DMS 273 treated with DMSO at 0.1 percent for 48 hours (cell line): ENCODE measurements at places on chromosomes 4 and X.
A peak's percentile ranks its signal among the peaks of the same experiment; 100 is the strongest.

GRCh38 chrX:48165241-48165640, 31.4 kb downstream of the SSX5 start:
- no peak for DNase-seq

DNA sequence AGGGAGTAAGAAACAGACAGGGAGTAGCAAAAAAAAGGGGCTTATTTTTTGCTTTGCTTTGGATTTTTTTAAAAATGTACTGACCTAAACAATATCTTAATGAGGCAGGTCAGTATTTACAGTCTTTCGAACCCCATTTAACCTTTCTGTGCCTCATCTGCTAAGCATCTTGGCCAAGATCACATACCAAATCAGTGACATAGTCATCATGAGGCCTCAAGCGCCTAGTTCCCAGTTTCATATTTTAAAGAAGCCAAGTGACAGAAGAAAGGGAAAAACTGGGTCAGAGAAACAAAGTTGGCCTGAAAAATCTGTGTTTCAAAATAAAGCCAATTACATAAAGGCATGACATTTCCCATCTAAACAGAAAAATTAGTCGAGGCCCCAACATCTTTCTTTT, 94.6 kb upstream of the WDR44 start:
- no peak for DNase-seq

DNA sequence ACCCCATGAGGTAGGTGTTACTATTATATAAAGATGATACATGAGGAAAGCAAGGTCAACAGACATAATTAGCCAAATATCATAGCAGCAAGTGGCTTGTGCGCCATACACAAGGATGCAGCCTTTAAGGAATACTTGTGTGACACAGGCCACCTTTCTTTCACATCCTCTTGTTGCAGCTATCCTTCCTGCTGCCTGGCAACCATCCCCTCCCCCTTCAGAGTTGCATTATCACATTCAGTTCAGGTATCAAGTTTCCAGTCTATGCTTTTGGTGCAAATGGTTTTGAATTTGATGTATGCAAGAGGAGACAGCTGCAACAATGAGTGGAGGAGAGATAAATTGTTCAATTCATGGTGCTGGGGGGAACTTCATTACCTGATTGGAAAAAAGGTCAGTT, 6.4 kb downstream of the ZCCHC18 start:
- DNase-seq = no peak

DNA sequence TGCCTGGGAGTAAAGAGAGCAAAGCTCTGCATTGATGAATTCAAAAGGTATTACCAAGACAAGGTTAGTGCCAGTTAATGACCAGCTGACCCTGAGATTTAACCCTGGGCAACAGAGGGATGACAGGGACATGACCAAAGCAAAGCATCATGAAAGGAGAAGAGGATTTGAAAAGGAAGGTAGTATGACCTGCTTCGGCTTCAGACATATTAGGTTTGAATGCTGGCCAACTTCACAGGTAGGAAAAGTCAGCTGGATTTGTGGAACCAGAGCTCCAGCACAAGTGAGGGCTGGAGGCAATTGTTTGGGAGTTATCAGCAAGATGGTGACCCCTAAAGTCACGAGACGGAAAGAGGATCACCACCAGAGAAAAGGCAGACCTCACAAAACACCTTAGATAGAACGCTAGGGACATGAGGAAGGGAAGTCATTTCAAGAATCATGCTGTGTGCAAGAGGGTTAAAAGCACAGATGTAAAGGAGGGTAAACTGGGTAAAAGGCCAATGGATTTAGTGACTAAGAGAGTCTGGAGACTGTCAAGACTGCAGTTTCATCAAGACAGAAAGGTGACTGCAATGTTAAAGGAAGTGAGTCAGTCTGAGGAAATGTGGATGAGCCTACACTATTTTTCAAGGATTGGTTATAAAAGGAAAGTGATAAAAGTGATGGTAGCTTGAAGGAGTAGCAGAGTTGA, 45.6 kb downstream of the SH3RF1 start:
- no peak for DNase-seq

DNA sequence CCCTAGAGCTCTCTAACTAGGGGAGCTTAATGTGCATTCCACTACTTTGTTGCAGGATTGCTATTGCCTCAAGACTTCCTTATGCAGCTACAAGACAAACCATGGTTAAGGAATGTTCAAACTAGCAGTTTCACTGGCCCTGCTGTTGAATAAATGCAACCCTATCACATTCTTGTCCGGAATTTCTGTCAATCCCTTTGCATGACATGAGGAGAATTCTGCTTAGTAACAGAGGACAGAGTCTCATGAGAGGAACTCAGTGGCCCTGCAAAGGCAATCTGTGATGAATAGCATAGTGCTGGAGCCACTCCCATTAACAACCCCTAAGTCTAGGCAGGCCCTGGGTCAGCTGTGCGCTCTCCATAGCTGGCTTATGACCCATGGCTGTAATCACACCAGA, 30.7 kb upstream of the SGMS2 start:
- no peak for DNase-seq

DNA sequence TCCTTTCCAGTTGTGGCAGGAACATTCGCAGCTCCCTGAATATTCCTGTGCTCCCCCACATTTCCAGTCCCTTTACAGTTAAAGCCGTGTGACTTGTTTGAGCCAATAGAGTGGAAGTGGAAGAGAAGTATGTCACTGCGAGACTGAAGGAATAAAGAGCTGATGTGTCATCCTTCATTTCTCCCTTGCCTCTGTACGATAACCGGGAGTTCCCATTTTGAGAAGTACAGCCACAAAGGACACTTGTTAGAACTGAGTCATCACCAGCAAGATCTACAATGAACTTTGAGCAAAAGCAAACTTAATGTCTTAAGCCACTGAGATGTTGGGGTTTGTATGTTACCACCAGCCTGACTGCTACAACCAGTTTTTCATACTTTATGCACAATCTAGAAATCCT, 92.3 kb downstream of the SPRY1 start:
- DNase-seq = no peak

- DNase-seq = no peak
Observed at GRCh38 chr4:158209825-158210807, at the start of gene TMEM144. TSS of gene TMEM144 (plus strand) at chr4:158210486. CDS start at chr4:158212668, 2,182 bp downstream.

DNA sequence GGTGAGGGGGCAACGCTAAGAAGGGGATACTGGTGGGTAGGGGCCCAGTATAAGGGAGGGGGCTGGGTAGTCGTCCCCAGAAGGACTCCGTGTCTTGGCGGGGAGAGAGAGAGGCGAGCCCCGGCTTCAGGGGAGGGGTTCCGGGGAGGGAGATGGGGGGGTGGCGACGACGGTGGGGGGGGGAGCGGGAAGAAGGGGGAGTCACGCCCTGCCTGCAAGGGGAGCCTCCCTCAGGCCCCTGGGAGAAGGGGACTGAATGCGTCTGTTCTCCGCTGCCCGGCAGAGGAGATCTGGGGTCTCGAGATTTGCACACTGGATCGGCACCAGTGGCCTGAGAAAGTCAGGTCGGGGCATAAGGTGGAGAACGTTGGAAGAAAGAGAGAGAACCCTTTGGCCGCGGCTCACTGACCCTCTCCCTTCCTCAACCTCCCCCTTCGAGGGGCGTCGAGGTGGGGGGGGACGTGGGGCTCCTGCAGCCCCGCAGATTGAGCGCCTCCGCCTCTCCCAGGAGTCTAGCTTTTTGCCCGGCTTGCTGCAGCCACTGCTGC, 609 bp upstream of the BCORL1 start:
- no peak for DNase-seq

DNA sequence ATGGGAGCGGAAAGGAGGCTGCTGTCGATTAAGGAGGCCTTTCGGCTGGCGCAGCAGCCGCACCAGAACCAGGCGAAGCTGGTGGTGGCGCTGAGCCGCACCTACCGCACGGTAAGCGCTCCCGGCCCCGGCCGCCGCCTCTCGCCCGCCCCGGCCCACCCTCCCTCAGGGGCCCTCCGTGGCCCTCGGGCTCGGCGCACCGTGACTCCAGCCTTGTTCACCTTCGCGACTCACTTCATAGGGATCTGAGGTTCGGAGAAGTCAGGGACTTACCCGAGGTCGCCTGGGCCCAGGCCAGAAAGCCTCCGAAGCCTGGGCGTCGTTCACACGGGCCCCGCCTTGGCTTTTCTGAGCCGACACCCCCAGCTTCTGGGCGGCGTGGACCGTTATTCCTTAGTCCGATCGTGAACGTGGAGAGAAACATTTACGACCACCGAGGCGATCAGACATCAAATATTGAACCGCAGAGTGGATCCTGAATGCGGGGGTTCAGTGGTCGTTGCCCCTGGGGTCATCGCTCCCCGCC, 362 bp downstream of the NCAPG start:
- no peak for DNase-seq

- DNase-seq = no peak
Observed at GRCh38 chrX:154374313-154375155, at the start of gene FLNA. TSS of gene FLNA (minus strand) at chrX:154374634. CDS start at chrX:154371245, 3,389 bp downstream.

DNA sequence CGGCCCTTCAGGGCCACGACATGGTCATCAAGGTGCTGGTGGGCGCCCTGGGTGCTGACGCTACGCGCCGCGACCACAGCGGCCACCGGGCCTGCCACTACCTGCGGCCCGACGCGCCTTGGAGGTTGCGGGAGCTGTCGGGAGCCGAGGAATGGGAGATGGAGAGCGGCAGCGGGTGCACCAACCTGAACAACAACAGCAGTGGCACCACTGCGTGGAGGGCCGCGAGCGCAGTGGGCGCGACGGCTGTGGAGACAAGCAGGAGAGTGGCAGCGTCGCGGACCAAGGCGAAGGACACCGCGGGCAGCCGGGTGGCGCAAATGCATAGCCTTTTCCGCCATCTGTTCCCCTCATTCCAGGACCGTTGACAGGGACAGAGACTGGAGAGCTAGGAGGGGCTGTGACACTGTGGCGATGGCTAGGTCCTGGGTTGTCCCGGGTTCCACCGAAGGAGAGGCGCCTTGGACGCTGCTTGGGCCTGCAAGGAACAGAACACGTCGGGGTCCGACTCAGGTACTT, 919 bp downstream of the SOWAHD start:
- no peak for DNase-seq

DNA sequence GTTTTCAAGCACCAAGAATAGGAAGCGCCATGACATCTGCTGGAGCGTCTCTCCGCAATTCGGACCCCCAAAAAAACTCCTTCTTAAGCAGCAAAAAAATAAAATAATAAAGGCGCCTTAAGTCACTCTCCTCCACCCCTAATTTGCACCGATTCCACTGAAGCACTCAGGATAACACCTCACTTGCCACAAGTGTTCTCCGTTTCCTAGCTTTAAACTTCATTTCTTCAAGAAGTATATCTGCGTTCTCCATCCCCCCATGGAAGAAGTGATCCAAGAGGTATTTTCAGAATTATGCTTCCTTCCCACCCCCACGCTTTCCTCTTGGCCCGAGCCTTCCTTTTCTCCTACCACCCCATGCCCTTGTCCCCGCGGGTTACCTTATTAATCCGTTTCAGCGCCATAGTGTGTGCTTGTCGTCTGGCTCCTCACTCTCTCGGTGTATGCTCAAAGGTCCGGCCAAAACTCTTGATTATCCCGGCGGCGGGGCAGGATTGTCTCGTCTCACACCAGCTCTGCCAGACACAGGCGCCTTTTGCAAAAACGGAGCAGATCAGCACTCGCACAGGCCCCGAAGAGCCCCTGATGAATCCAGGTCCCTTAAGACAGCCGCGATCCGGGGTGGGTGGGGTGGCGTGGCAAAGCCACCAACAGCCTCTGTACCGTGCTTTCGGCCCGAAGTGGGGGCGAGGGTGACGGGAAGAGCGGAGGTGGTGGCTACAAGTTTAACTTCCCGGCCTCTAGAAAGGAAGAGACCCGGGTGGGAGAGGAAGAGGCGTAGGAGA, 1.1 kb downstream of the UBE2D3 start:
- no peak for DNase-seq

DNA sequence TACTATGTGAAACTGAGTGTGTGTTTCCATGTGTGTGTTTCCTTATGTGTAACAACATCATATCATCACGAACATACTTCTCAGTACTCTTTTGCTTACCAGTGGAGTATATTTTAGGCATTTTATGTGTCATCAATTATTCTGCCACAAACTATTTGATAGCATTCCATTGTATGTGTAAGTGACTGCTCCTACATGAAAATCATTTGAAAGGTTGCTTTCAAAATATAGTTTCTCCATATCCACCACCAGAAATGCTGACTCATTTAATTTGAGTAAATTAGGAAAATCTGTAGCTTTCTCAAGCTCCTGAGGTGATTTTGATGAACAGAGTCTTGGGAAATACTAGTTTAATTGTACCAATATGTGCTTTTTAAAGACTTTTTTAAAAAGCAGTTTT, 376.2 kb downstream of the PCDH18 start:
- DNase-seq = no peak

DNA sequence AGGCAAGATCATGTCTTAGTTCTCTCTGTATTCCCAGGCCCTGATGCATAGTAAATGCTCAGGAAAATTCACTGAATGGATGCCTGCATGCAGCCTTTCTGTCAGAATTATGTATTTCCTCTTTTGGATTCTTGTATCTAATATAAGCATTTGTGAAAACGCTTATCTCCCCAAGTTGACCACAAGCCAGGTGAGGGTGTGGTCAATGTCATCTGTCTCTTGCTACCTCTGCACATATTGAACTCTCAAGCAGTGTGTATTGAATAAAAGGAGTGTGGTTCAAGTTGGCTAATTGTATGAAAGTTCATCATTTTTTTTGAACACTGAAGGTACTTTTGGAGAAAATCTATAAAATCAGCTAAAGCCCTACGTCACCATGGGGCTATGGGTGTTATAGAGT, 84.3 kb downstream of the CNGA2 start:
- no peak for DNase-seq

- no peak for DNase-seq
Observed at GRCh38 chrX:121260596-121261240, 213.3 kb downstream of the GLUD2 start.

GRCh38 chrX:93422693-93423092, 250.7 kb downstream of the NAP1L3 start:
- peak; percentile 3 for DNase-seq

GRCh38 chr4:67581208-67581857, 22.8 kb downstream of the STAP1 start:
- DNase-seq = no peak

GRCh38 chr4:122906859-122907305, 15.5 kb downstream of the NUDT6 start:
- DNase-seq = no peak

- no peak for DNase-seq
Observed at GRCh38 chrX:120029354-120029753, 48.1 kb downstream of the RHOXF2B start.
